ENCODE measurements at places on chromosomes 1 and 21. TPM values are rescaled to one million over a fixed set of nuclear protein-coding genes. Genes with fewer than 3 reads are reported as not detected.

NBPF4 gene
- 0.46 TPM for total RNA-seq

HSF2BP gene
- 3.5 TPM for total RNA-seq

AADACL3 gene
- total RNA-seq, result not detected

RNF186 gene
- not detected for total RNA-seq

AGT gene
- total RNA-seq, result not detected

CDCA8 gene
- 33.6 TPM for total RNA-seq

TRNP1 gene
- total RNA-seq, result 3.3 TPM

RAB3B gene
- total RNA-seq, result 2.2 TPM

ATAD3C gene
- 0.06 TPM for total RNA-seq
